ENCODE measurements at places on chromosomes 4 and X.

DNA sequence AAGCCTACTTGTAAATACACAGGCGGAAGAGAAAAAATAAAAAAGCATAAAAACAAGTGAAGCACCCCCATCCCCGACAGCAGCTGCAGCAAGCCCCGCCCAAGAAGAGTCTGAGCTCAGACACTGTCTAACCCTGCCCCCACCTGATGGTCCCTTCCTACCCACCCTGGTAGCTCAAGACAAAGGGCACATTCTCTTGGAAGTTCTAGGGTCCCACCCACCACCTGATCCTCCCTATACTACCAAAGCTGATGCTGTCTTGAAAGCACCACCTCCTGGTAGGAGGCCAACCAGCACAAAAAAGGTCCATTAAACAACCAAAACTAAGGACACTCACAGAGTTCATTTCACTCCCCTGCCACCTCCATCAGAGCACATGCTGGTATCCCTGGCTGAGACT is 308.2 kb downstream of the KLHL13 start:
- no peak for DNase-seq

DNA sequence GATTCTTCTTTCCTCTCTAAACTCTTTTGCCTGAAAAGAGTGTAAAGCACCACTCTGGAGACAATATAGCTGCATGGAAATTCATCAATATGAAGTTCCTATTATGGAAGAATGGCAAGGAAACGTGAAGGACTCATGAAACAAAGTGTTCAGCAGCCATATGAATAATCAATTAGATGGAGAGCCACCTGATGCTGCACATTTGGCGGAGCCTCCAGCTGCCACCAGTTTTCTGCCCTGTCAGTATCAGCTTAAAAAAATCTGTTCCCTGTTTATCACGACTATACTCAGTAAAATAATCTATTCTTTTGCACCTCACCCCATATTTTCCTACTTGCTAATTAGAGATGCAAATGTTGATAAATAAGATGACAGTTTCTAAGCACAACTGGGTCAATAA is 276.0 kb downstream of the UNC5C start:
- DNase-seq, result no peak

GRCh38 chr4:59393780-59394179 is 1806.3 kb upstream of the ADGRL3 start:
- no peak for DNase-seq

- DNase-seq, result no peak
Observed at GRCh38 chr4:24094726-24095125, 204.9 kb upstream of the PPARGC1A start.

DNA sequence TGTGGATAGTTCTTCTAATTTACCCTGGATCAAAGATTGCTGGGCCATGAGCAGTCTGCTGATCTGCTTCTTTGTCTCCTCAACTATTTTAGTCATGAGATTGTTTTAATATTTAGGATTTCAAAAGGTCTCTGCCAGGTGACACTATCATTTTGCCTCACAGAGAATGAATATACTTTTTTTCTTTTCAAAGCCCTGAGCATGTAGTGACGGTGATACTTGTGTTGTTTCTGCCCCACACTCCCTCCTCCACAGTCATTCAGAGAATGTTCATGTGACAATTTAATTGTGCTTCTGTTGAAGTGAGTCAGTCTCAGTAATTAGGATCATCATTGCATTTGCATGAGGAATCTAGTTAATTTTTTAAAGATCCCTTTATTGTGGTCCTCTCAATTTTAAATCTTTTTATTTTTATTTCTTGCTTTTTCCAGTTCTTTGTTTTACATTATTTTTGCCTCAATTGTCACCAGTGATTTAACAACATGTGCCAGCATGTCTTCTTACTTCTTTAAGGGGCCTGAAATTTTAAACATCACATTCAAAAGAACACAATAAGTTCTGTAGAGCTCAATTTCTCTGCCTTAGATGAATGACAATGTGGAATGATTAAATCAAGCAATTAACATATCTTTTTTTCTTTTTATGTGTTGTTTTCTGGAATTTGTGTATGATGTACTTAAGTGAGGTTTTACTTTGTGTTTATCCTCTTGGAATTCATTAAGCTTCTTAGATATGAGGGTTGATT is 12.3 kb downstream of the MMRN1 start:
- DNase-seq, result no peak

- no peak for DNase-seq
Observed at GRCh38 chr4:38788317-38788716, 5.5 kb upstream of the TLR10 start.

DNA sequence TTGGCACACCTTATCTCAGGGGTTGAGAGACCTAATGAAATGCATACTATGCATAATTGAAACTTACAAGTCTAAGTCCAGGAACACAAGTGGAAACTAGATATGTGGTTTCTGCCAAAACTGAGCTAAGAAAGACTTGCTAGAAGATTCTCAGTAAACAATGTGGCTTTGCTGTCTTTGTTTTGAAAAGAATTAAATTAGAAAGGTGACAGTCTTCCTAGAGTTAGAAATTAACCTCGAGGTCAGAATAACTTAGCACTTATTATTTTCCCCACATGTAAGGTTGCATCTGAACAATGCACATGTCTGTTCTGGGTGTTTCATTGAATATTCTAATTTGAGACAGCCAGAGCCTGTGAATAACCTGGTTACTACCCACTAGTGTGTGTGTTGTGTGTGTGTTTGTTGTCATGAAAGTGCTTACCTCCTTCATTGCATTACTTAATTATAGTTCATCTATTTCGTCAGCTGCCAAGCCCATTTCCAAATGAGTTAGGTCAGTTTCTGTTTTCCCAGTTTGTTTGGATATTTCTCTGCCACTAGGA is 1.5 kb downstream of the EREG start:
- DNase-seq, result no peak

- no peak for DNase-seq
Observed at GRCh38 chrX:105701310-105702052, 120.9 kb upstream of the NRK start.

GRCh38 chrX:141469469-141469868 is 115.1 kb downstream of the SPANXA1 start:
- no peak for DNase-seq

DNA sequence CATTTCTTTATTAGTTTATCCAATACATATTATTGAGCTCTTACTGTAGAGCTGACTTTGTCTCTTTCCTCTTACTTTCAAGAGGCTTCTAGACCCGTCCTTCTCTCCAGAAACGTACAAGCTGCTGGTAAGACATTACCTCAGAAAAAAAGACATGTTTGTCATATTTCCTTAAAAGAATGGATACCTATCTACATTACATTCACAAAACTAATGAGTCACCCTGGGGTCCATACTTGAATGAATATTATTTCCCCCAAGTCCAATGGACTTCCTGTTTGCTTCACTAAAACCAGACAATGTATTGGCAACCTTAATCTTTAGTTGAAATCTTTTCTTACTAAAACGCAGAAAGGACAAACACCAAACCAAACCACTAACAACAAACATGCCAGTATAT is 176.5 kb upstream of the CLNK start:
- DNase-seq, result no peak

Data from CD4-positive, alpha-beta T cell treated with Interleukin-4 for 4 hours (primary cell).